Hypothalamus (tissue), 51 donors: ENCODE measurements at places on chromosomes 12 and 14.

DNA sequence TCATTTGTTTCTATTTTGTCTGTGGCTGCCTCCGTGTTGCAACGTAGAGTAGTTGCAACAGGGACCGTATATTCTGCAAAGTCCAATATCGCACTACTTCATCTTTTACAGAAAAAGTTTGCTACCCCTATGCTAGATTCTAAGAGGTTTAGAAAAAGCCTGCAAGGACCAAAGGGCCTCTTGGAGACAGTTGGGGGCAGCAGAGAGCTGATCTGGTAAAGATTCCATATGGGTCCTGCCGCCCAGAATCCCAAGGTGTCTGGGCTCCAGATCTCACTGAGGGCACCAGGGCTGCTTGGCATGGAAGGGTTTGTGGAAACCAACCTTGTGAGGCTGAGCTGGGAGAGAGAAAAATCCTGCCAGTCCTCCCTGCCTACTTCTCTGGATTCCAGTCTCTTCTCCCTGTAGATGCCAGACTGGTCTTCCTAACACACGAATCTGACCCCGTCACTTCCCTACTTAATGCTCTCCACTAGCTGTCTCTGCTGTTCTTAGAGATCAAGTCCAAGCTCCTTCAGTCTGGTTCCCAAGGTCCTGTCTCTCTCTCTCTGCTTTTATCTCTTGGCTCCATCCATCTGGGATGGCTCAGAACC is 74.6 kb downstream of the GLRX5 start:
- no peak for DNase-seq

GRCh38 chr12:22615963-22616501 is 8.9 kb upstream of the ETNK1 start:
- DNase-seq, result no peak

DNA sequence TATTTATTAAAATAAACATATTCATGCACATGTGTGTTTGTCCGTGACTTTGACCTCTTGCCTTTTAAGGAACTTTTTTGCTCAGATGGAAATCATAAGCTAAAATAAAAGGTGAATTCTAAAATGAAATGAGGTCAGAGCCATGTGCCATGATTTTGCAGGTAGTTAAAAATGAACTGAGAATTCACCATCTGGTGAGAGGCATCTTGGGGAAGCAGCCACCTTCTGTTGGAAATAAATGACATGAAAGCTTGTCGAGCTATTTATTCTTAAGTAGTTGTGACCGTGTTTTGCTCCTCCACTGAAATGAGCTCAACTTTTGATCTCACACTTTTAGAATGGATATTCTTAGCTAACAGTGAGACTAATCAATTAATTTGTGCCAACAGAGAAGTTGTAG is 56.8 kb upstream of the CNOT2 start:
- DNase-seq, result no peak

- DNase-seq, result no peak
Observed at GRCh38 chr12:68880660-68881325, 52.2 kb downstream of the CPM start.

DNA sequence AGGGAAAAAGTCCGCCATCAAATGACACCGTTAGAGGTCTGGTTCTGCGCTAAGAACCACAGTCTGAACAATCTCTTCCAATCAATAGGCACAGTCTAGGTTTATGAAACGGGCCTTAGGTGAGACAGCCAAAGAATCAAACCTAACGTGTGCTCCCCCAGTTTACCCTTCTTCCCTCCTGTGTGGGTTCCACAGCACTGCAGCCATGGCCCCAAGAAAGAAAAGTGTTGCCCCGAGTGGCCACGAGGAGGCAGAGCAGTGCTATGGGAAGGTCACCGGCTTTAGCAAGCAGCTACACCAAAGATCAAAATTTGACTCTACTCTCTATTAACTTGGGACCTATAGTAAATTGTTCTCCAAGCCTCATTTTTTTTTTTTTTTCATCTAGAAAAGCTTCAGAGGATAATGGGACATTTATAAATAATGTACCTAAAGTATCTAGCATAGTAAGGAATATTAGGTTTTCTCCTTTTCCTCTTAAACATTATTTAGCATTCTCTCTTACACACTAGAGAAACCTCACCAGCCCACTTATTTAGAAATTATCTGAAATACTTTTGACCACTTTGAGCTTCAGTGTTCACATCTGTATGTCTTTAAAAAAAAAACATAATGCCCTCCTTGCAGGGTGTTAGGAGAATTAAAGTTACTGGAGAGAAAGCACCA is 70.2 kb upstream of the GPHB5 start:
- peak; percentile 28 for DNase-seq

DNA sequence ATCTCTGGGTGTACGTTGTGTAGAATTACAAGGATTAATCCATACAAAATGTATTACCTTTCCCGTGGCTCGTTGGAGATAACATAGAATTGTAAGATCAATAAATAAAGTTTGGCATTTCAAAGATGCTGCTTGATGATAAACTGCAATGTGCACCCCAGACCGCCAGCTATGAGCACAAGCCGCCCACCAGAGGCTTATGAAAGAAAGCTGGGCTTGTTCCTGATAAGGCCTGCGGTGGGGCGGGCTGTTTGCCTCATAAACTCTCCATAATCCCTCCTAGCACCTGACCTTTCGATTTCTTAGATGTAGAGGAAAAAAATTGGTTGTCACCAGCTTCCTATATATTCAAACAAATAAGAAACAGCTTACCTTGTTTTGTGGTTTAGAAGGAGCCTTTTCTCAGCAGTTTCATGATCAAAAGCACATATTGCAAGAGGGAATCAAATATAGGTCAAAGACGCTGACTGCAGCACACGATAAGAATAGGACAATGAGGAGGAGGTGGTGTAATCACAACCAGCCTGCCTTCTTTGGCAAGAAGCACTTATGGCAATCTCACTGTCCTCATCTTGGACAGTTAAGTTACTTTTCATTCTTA is 293.6 kb downstream of the RMST start:
- no peak for DNase-seq

DNA sequence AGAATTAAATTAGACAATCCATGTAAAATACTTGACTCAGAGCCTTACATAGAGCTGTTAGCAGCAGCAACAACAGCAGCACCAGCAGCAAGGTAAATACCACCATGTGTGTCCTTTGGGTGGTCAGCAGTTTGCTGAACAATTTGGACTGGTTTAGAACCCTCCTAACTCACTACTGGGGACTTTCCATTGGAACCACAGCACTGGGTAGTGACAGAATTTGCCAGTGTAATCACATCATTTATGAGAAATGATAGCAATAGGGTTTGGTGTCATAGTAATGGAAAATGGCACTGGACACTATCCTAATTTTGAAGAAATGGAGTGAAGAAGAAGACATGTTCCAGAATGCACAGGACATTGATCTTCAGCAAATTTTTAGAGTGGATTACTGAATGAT is 392.8 kb downstream of the RAD51B start:
- no peak for DNase-seq

- peak; percentile 66 for DNase-seq
Observed at GRCh38 chr14:96055753-96056508, 16.8 kb downstream of the C14orf132 start.

DNA sequence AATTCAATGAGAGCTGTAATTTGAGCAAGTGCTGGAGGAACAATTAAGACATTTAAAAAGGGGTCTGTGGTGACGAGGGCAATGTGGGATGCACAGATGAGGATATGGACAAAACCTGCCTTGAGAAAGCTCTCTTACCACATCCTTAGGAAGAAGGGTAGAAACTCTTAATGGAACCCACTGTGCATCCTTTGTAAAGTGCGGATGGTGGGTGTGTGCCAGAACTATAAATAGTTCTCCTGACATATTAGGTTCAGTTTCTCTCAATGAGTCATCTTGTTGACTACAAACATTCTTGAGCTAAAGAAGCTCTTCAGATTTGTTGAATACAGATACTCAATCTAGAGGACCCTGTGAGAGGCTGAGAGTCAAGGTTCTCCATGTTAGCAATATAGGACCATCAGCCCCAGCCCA is 106.1 kb upstream of the ANO4 start:
- DNase-seq, result no peak

GRCh38 chr14:61416591-61416990 is 95.2 kb downstream of the PRKCH start:
- no peak for DNase-seq

DNA sequence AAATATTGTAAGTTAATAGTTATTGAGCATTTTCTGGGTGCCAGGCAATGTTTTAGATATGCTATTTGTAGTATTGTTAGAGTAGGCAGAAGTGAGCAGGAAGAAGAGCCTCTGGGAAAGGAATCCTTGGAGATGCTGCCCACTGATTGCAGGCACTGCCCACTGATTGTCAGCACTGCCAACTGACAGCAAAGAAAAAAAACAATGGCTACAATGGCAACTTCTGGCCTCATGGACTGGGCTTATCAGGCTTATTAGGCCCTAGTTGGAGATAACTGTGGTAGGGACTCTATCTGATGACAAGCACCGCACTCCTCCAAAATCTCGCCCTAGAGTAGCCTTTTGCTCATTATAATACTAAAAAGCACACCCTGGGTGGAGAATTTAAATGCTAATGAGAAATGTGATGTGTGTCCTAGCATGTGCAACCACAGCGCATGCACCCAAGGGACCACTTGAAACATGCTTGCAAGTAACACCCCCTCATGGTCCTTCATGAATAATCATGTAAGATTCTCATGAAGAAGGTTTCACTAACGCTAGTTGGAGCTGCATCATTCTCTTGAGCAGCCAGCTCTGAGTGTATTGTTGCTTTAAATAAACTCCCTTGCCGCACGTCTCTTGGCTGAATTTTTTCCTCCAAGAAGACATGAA is 103.5 kb upstream of the PPP4R3A start:
- no peak for DNase-seq

GRCh38 chr12:100656141-100656540 is 82.7 kb downstream of the GAS2L3 start:
- no peak for DNase-seq

GRCh38 chr12:9792961-9793617 is 32.4 kb upstream of the CD69 start:
- no peak for DNase-seq

DNA sequence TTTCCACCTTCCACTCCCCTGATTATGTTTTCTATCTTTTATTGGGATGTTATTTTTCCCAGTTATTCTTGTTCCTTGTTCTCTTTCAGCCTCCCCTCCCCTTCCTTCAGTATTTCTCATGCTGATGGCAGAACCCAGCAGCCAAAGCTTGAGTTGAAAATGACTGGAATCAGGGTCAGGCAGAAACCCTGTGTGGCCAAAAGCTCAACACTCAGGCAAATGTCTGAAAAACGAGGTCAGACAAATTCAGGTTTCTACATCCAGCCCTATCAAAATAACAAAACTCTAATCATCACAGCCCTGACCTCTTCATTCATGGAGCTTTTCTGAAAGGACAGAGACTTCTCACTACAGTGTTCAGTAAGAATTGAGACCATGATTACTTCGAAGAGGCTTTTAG is 134.6 kb downstream of the PTPRR start:
- DNase-seq, result no peak

- no peak for DNase-seq
Observed at GRCh38 chr14:63510538-63510937, 32.6 kb downstream of the PPP2R5E start.

- DNase-seq, result no peak
Observed at GRCh38 chr14:44895716-44896115, 66.0 kb downstream of the KLHL28 start.

DNA sequence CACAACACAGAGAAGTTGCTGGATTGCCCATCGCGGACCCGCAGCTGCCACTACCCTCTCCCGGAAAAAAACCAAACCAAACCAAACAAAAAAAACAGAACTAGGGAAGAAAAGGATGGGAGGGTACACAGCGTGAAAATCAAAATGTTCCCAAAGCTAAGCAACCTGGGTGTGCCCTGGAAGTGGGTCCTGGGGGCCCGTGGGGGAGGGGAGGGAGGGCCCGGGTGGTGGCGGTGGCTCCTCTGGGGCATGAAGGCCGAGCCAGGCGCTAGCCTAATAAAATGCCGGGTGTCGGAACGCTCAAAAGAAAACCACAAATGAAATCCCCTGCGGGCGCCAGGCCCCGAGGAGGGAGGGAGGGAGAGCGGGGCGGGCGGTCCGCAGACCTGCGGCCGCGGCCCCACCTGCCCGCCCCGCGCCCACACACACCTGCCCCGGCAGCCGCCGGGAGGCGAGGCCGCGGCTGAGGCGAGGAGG is 787 bp downstream of the HECTD4 start:
- peak; percentile 51 for DNase-seq

- no peak for DNase-seq
Observed at GRCh38 chr14:25882899-25883298, 714.9 kb downstream of the NOVA1 start.

DNA sequence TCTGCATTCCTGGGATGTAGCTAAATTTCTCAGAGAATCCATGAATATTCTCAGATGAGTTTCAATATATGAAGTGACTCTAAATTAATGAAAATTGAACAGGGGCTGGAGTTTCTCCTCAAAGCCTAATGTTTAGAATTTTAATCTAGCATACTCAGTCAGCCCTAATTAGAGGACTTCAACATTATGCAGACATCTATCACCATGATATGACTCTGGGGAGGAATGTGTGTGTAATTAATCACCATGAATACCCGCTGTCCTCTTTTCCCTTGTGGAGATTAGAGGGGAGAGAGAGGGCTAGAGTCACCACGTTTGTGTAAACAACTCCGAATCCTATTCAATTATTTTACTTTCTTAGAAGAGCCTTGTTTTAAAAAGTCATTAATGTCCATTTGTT is 698.6 kb upstream of the MDGA2 start:
- DNase-seq, result no peak

DNA sequence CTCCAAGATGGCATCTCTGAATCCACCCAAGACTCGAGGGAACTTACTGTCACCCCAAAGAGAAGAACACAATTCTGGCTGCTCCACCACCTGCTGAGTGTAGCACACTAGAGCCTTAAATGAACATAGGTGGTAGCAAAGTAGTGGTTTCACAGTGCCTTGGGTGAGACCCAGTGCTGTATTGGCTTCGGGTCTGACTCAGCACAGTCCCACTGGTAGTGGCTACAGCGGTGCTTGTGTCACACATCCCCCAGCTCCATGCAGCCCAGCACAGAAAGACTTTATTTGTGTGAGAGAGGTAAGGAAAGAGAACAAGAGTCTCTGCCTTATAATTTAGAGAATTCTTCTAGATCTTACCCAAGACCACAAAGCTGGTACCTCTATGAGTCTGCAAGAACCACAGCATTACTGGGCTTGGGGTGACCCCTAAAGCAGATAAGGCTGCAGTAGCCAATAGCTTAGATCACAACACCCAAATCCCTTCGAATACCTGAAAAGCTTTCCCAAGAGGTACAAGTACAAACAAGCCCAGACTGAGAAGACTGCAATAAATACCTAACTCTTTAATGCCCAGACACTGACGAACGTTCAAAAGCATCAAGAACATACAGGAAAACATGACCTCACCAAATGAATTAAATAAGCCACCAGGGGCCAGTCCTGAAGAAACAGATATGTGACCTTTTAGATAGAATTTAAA is 83.3 kb upstream of the SLC38A4 start:
- no peak for DNase-seq

GRCh38 chr12:130132831-130133511 is 29.3 kb upstream of the FZD10 start:
- no peak for DNase-seq
